LHCN-M2 (cell line): ENCODE measurements at places on chromosomes 16 and 17. TPM values are rescaled to one million over a fixed set of nuclear protein-coding genes. Genes with fewer than 3 reads are reported as not detected.

The MYH3 gene
- total RNA-seq, result 0.19 and 0.40 TPM in 2 replicates

The BRIP1 gene
- 15.7 and 17.0 TPM in 2 replicates for total RNA-seq

- no peak for DNase-seq
These were observed 26.3 kb upstream of the NACA2 start for GRCh38 chr17:61617330-61617729.

GRCh38 chr17:74218436-74218835, 5.1 kb downstream of the TTYH2 start:
- no peak for DNase-seq

GRCh38 chr16:14562691-14563491, 67.2 kb downstream of the PARN start:
- peak; percentile 47 for DNase-seq

The PYDC1 gene
- not detected in 2 replicates for total RNA-seq

GRCh38 chr16:72427783-72428331, 255.9 kb upstream of the PMFBP1 start:
- no peak for DNase-seq

DNA sequence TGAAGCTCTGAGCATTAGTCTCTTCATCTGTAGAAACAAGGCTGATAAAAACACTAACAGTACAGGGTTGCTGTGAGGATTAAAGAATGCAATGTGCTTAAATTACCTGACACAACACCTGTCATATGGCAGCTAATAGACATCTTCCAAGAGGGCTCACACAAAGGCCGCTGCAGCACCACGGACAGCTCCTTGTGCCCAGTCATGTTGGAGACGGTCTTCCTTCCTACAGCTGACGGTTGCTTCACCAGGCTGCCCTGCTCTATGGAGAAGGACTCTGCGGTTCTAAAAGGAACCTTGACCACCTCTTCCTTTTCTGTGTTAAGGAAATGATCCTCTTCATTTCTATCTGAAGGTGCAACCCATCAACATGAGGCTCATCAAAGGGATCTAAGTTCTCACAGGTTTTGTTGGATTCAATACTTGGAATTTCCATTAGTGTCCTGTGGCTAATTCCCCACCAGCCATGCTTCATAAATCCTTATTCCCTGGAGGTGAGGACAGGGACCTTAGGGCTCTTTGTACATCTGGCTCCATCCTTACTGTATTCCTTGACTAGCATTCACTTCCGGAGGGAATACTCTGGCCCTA, 138.9 kb upstream of the CES5A start:
- no peak for DNase-seq

The GGT6 gene
- total RNA-seq, result not detected in 2 replicates

The RNF222 gene
- total RNA-seq, result not detected in 2 replicates

DNA sequence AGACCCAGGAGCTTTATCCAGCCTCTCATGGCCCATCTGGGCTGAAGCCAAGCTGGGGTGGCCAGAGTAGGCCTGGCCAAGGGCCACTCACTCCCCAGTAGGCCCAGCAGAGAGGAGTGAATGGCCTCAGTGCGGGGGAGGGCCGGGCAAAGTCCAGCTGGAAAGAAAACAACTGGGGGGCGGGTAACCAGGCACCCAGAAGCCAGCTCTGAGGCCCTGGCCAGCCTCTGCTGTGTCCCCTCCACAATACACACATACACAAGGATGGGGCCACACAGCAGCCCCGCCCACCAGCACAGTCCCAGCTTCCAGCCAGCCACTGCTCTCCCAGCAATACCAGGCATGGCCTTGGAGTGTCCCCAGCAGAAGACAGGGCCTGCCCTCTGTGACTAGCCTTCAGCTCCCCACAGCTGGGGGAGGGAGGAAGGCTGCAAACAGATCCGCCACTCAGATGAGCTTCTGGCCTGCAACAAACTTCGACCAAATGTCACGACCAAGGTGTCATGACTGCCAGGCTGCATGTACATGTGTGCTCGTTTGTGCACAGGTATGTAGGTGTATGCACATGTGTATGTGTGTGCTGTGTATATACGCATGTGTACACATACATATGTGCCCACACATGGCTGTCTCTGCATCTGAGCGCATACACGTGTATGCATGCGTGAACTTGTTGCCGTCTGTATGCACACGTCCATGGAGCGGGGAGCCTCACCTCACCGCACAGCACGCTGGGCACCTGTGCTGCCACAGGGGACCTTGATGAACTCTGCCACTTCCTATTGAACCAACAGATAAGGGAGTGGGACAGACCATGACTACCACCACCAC, 5.0 kb downstream of the CARHSP1 start:
- DNase-seq, result no peak

GRCh38 chr16:75226550-75227360, 8.0 kb downstream of the CTRB1 start:
- no peak for DNase-seq

DNA sequence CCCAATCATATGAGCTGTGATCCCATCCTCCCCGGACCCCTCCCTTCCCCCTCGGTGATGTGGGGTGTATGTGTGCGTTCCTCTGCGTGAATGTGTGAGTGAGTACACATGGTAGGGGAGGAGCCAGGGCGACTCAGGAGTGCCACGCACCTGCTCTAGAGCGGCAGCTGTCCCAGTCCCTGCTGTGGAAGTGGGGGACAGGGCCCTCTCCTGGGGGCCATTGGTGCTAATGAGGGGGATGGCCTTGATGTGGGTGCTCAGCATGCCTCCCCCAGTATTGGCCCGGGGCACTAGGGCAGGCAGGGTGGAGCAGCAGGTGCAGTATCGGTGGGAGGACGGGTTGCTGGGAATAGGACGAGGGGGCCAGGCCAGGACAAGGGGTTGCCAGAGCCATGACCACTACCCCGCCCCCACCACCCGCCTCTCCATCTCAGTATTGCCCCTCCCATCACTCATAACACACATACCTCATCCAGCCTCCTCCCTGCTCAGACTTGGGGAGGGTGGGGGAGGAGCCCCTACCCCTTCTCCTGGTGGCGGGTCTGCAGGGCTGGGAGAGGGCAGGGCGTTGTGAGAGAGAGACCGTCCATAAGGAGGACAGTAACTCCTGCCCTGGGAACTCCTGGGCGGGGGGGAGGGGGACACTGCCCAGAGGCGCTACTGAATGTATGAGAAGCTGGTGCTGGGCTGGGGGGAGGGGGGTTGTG, 8.5 kb downstream of the NR1D1 start:
- no peak for DNase-seq

DNA sequence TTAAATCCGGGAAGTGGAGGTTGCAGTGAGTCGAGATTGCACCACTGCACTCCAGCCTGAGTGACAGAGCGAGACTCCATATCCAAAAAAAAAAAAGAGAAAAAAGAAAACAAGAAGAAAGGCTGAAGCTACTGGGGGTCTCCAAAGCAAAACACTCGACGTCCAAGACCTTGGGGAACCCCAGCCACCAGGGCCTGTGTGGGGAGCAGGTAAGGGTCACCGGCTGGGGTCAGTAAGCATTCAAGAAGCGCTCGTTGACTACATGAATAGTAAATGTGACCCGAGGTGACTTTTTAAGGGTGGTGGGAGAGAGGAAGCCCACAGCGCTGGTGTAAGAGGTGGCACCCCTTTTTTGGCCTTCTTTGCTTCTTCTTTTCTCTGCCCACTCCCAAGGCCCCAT, 49.5 kb downstream of the PECAM1 start:
- DNase-seq, result no peak

The ZNF385C gene
- total RNA-seq, result not detected in 2 replicates

GRCh38 chr17:49390548-49391324, 23.9 kb downstream of the PHB1 start:
- DNase-seq, result peak; percentile 37

DNA sequence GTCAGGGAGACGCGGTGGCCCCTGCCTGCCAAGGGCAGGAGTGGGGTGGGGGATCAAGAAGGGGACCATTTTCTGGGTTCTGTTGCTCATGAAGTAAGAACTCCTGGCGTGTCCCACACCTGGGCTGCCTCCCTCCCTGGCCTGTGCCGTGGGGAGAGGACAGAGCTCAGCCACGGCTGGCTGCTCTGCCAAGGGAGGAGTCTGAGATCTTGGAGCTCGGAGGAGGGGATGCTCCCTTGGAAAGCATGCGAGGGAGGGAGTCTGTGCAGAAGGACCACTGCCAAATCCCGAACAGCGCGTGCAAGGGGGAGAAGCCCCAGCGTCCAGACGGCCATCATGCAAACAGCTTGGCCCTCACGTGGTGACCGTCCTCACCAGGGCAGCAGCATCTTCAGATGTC, 64.2 kb upstream of the ZNF469 start:
- DNase-seq, result no peak

The NHERF2 gene
- 5.5 and 7.3 TPM in 2 replicates for total RNA-seq

DNA sequence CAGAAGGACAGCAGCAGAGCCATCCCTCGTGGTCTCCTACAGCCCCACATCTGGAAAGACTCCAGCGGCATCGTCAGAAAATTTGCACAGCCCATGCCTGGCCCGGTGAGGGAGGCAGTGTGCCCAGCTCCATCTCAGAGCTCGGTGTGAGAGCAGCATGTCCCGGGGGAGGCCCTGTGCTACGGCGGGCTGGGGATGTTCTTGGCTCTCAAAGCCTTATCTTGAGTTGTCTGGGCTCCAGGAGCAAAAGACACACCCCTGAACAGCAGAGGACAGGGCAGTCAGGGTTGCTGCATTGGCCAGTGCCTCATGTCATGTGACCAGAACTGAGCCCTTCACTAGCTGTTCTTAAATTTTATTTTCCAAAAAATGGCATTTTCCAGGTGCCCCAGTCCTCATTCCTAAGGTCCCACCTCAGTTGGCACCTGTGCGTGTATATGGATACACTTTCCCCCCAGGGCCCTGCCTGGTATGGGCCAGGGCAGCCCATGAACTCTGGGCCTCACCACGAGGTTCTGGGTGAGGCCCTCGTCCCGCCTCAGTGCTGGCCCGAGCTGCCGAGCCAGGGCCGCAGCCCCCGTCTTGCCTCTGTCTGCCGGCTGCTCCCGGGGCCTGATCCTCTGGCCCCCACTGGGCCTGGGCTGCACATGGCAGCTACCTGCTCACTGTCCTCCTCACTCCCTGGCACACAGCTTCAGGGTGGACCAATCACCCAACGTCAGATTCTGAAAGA, 3.0 kb downstream of the NUDT16L1 start:
- DNase-seq, result no peak

- DNase-seq, result peak; percentile 22
These were observed 547 bp upstream of the ZNF48 start for GRCh38 chr16:30394592-30395154.

- DNase-seq, result no peak
These were observed 20.7 kb downstream of the MMP15 start for GRCh38 chr16:58046054-58046881.

GRCh38 chr17:59342681-59343131, 11.3 kb downstream of the YPEL2 start:
- no peak for DNase-seq

The SULT1A1 gene
- 3.3 and 7.1 TPM in 2 replicates for total RNA-seq

DNA sequence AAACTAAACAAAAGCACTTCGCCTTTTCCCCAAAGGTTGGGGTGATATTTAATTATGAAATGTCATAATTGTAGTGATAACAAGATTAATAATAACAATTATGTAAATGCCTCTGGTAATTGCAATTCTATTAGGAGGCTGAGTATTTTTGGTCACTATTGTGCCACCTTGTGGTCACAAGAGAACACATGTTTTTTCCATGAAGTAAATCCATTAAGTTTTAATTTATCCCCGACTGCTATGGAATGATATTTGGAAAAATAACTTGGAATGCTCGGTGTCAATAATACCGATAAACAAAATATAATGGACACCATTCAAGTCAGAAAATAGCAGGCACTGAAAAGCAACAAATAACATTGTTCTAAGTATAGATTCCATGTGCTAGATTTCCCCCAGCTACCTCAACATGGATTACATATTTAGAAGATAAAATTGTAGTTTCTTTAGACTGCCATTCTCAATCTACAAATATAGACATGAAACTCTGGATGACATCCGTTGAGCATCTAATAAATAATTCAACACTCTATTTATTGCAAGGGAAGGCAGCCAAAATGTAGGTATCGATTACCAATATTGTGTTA, 25.0 kb upstream of the KCNJ2 start:
- peak; percentile 41 for DNase-seq

DNA sequence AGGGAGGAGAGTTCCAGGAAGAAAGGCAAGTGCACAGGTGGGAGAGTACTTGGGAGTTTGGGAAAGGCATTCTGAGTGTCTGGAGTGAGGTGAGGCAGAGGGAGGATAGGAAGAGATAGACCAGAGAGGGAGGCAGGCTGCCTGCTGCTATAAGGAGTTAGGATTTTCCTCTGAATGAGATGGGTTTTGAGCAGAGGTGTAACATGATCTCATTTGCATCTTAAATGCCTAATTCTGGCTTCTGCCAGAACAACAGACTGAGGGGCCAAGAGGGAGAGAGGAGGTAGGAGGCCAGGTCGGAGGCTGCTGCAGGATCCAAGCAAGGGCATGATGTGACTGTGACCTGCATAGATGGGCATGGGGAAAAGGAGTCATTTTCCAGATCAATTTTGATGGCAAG, 31.5 kb upstream of the IRX6 start:
- no peak for DNase-seq

The HASPIN gene
- total RNA-seq, result 14.7 and 17.0 TPM in 2 replicates

DNA sequence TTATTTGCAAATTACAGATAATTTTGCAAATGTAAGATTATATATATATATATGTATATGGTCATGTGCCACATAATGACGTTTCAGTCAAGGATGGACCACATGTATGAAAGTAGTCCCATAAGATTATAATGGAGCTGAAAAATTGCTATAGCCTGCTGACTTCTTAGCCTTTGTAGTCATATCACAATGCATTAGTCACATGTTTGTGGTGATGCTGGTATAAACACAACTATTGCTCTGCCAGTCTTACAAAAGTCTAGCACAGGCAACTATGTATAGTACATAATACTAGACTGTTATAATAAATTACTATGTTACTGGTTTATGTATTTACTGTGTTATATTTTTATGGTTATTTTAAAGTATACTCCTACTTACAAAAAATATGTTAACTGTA, 444.3 kb downstream of the KCNJ2 start:
- DNase-seq, result peak; percentile 39

DNA sequence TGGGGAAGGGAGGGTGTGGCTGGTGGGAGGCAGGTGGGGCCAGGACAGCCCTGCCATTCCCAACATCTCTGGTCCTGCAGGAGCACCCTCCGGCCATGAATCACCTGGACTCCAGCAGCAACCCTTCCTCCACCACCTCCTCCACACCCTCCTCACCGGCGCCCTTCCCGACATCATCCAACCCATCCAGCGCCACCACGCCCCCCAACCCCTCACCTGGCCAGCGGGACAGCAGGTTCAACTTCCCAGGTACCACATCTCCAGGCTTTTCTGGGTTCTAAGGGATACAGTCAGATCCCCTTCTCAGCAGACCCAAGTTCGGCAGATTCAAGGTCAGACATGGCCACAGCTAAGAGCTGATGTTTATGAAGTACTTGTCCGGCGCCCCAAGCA, 33.8 kb upstream of the LGALS9 start:
- no peak for DNase-seq

The PSKH1 gene
- 9.0 and 10.3 TPM in 2 replicates for total RNA-seq

The GH1 gene
- total RNA-seq, result not detected in 2 replicates

DNA sequence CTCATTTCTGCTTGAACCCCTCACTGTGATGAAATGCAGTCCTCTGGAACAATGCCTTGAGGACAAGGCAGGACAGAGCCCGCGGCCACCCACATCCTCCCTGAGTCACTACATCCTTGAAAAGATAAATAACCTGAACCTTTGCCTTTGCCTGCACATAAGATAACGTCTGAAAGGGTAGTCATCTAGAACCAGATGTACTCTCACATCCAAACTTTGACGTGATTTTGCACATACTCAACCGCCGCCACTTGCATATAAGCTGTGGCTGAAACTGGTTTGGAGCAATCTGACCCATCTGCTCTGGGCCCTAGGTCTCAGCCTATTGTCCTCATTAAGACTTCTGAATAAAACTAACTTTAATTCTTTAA, 252.1 kb downstream of the PHKB start:
- DNase-seq, result peak; percentile 53

The RUNDC1 gene
- 9.4 and 9.6 TPM in 2 replicates for total RNA-seq

The MRPL28 gene
- 135 and 156 TPM in 2 replicates for total RNA-seq

GRCh38 chr17:31788956-31789355, 70.1 kb downstream of the COPRS start:
- DNase-seq, result peak; percentile 8

The IRF8 gene
- not detected in 2 replicates for total RNA-seq
